Progenitor cell of endocrine pancreas (in vitro differentiated cells): ENCODE measurements at places on chromosomes 4 and X. TPM values are rescaled to one million over a fixed set of nuclear protein-coding genes. Genes with fewer than 3 reads are reported as not detected.

GRCh38 chr4:158597879-158598596, 73.6 kb downstream of the C4orf46 start:
- no peak for DNase-seq

GRCh38 chr4:76309939-76310550, 3.5 kb downstream of the STBD1 start:
- DNase-seq: no peak

GRCh38 chrX:37906357-37906756, 59.0 kb upstream of the DYNLT3 start:
- DNase-seq: no peak

- DNase-seq: no peak
Observed at GRCh38 chr4:40720351-40720750, 29.4 kb upstream of the NSUN7 start.

EDA gene
- 3.0 and 4.8 TPM in 2 replicates for total RNA-seq
